Caco-2 (cell line): ENCODE measurements at places on chromosomes 12 and 14.

GRCh38 chr12:81723361-81723760, 35.8 kb downstream of the PPFIA2 start:
- no peak for DNase-seq

DNA sequence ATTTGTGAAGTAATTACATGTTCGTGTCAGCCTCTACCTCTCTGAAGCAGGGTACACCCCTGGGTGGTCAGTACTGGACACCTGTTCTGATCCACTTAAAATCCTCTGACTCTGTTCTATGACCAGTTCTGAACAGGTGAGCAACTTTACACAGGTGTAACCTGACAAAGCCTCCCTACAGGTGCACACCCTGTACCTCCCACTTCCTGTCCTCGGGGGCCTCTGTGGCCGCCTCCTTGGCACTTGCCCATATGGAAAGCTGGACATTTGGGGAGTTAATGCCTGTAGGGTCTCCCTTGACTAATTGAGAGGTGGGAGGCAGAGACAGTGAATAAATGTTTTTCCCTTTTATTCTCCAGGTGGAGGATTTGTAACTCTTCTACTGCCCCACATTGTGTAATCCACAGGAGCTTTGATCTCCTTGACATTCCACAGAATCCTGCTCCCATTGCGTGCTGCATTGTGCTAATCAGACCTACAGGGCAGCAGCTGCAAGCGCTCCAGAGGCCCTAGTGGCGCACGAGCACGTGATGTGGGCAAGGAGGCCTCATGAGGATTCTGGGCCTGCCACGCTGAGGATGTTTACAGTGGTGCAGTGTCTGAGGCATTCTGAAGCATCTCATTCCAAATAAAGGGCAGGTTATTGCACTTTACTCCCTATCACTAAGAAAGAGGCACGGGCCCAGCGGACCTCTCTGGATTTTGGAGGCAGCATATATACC, 45.8 kb upstream of the BATF start:
- DNase-seq: peak; percentile 80

- DNase-seq: no peak
Measured at GRCh38 chr14:99870617-99871016, 77.4 kb downstream of the EML1 start.

DNA sequence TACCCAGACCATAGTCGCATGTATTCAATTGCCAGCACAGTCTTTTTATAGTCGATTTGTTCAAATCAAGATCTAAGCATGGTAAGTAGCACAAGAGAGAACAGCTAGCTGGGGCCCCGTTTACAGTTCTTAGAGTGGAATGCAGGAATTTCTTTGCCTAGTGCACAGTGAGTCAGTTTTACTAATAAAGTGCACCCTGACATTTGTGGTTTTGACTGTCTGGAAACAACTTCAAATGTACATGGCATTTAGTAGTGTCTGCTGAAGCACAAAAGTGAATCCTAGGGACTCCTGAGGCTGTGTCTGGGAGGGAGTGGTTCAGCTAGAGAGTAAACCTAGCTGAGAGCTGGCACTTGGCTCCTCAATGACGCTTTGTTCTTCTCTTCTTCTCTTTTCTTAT, 64.9 kb downstream of the TMX1 start:
- no peak for DNase-seq

- DNase-seq: no peak
Measured at GRCh38 chr12:7058163-7058845, 2.2 kb upstream of the C1S start.

- no peak for DNase-seq
Measured at GRCh38 chr14:80212023-80212397, 706 bp upstream of the DIO2 start.

GRCh38 chr14:24351517-24351916, 11.7 kb upstream of the RIPK3 start:
- DNase-seq: no peak

GRCh38 chr12:81297601-81298000, 219.7 kb downstream of the ACSS3 start:
- no peak for DNase-seq

GRCh38 chr14:64549791-64550620, at the start of gene PPP1R36:
Gene PPP1R36 (plus strand): TSS chr14:64549961. CDS start chr14:64549998, 37 bp downstream.
- DNase-seq: no peak

- DNase-seq: no peak
Measured at GRCh38 chr14:100629696-100630095, 42.5 kb upstream of the BEGAIN start.

- DNase-seq: no peak
Measured at GRCh38 chr14:39342768-39343167, 89.5 kb downstream of the FBXO33 start.

DNA sequence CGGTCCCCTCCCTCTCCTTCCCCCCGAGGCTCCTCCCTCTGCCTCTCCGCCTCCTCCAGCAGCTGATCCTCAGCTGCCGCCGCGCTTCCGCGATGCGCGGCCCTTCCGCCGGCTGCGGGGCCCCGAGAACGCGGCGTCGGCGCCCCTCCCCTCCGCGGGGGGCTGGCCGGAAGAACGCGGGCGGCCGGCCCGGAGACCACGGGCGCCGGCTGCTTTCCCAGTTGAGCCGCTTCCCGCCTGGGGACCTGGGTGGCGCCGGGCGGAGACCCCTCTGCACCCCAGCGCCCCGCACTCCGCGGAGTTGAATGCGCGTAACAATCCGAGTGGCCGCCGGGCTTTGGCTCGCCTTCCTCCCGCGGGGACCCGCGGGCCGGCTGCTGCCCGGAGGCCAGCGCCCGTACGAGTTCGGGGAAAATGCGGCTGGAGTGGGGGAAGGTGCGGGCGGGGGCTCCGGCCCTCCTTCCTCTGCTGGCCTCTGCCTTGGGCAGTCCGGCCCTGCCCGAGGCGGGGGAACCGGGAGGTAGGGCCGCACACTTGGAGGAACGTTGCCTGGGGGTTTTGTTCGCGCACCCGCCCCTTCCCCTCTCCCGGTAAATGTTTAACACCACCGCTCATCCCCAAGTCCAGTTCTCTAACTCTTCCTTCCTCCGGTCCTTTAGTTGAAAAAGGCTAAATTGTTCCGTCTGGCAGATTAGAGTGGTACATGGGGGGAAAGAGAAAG, 393 bp upstream of the DCAF5 start:
- DNase-seq: peak; percentile 93

- DNase-seq: peak; percentile 8
Measured at GRCh38 chr12:56565510-56566101, 44.0 kb downstream of the RBMS2 start.

GRCh38 chr12:128356547-128356946, 89.6 kb downstream of the TMEM132C start:
- DNase-seq: no peak

DNA sequence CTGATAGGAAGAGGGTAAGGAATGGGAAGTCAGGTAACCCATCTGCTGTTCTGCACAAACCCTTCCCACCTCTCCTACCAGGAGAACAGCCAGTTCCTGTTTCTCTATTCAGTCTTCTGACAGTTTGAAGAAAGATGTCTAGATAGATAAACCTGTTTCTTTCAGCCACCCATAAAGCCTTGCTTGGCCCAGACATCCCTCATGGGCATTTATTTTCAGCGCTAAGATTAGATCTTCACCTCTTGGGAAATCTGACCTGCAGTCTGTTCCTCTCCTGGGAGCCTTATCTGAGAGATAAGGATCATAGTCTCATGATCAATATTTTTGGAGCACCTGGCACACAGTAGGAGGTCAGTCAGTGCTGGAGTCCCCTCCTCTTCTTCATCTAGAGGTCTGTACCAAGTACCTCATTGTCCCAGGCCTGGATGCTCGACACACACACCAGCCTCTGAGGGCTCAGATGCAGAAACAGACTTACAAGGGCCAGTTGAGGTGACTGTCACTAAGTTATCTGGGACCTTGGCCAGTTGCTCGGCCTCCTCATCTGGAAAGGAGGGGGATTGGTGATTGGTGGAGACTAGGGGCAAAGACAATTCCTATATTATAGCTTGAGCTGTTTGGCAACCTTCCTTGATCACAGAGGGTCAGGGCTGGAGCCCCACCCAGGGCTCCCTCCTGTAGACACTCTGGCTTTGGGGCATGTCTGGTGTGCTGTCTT, 18.2 kb downstream of the ACVRL1 start:
- DNase-seq: peak; percentile 54

- no peak for DNase-seq
Measured at GRCh38 chr12:48986720-48987291, 8.7 kb downstream of the WNT1 start.

DNA sequence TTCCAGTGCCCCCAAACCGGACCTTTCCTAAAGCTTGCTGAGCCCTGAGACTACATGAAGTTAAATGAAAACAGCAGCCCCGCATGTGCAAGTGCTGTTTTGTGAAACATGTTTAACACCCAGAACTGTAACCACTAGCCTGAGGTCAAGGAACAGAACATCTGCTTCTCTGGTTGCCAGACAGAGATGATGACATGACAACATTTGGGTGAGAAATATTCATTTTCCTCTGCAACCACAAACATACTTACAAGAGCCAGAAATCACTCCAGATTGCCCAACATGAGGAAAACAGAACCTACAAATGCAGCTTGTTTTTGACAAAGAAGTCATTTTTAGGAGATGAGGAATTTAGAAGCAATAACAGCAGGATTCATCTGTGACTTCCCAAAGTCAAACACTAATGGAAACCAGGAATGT, 110.4 kb downstream of the BCAT1 start:
- DNase-seq: no peak

DNA sequence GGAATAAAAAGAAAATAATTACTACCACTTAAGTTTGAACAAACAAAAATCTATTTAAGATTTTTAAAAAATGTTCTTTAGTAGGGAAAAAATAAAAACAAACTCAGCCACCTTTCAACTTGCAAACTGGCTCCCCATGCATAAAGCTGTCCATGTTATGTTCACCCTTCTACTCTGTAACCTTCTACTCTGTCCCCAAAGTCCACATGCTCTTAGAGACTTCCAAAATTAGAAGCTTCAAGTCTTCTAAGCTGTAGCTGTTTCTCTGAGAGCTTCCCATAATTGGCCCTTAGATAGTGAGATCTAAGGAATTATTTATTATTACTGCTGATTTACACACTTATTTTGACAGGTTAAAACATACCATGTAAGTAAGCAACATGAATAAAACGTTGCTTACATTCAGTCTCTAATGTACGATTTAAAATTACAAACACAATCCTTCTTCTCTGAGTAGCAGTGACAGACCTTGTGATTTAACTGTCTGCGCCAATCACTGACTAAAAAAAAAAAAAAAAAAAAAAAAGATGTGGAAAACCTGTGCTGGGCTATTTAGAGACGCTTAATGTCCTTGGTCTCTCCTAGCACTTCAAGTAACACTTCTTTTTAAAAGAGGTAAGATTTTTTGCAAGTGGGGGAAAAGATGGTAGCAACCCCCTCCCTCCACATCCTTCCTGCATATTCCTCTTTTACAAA, 28.3 kb upstream of the GRIP1 start:
- DNase-seq: no peak

- DNase-seq: no peak
Measured at GRCh38 chr14:50768680-50769079, 62.3 kb downstream of the NIN start.

DNA sequence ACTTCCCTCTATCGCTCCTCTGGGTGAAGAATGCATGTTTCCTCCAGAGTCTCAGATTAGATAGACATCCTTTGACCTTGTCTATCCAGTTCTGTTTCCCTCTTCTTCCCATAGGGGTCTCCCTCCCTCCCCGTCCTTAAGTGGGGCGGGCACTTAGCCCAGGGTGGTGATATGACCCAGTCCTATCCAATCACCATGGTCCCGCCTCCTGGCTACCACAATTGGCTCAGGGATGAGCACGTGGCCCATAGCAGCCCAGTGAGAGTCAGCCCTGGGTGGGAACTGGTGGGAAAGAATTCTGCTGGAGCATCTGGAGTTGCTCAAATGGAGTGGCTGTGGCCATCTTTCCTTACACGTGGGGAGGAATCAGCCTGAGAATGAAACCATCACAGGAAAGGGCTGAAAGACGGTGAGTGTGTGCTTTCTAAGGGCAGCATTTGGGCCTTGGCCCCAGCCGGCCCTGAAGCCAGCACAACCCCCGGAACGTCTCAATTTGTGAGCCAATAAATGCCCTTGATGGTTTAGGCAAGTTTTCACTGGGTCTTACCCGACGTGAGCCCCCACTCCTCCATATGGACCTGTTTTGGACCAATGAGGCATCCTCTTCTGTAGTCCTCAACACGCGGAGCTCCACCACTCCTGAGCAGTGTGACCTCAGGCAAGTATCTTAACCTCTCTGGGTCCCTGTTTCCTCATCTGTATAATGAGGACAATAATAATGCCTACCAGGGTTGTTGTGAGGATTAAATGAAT, 14.4 kb upstream of the MLXIP start:
- DNase-seq: peak; percentile 99

DNA sequence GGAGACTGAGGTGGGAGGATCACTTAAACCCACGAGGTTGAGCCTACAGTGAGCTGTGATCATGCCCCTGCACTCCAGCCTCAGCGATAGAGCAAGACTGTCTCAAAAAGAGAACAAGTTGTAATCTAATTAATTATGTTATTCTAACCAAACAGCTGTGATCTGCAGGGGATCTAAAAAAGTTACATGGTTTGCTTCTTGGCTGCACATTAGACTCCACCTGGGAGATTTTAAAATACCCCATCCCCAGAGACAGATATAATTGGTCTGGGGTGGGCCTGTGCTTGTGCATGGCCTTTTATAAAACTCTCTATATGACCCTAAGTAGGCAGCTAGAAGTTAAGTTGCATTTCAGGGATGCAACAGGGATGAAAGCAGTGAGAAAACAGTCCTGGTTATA, 76.7 kb downstream of the SCAF11 start:
- DNase-seq: no peak

- no peak for DNase-seq
Measured at GRCh38 chr14:88542857-88543795, 11.7 kb downstream of the PTPN21 start.
